GM10248 (cell line): ENCODE measurements at places on chromosomes 3 and 15.

- no peak for DNase-seq
Measured at GRCh38 chr3:55170444-55170843, 242.6 kb upstream of the LRTM1 start.

DNA sequence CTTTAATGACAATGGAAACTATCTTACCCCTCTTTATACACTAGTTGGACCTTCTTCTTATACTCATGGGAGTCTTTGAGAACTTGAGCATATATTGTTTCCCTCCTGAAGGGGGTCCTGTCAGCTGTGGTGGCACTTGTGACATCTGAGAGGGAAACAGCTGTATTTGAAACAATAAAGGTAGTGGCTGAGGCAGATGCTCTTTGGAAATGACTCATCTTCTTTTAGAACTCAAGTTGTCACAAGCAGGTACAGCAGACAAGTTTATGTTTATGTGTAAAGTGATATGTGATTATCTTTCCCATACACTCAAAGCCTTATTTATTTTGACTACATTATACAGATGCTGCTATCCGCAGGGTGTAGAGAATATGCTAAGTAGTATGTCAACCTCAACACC lies 220.0 kb upstream of the GRM7 start:
- DNase-seq: no peak

DNA sequence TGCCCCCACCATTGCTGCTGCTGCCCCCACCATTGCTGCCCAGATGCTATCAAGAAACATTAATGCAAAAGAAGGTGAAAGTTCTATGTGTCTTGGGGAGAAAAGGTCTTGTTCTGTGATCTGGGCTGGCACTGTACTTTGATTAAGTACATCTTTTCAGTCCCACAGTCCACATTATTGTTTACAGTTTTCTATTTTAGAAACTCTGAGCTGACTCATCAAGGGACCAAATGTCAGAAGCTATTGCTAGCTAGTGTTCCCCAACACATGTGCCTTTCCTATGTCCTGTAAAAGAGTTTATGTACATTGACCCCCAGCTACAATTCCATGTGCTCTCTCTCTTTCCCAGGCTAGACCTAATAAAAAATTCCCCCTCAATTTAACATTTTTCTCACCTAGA lies 264.7 kb upstream of the NECTIN3 start:
- DNase-seq: no peak

- DNase-seq: no peak
Measured at GRCh38 chr3:174862101-174862500, 3.0 kb downstream of the NAALADL2 start.

- peak; percentile 63 for DNase-seq
Measured at GRCh38 chr3:167691366-167691765, 37.6 kb upstream of the WDR49 start.

DNA sequence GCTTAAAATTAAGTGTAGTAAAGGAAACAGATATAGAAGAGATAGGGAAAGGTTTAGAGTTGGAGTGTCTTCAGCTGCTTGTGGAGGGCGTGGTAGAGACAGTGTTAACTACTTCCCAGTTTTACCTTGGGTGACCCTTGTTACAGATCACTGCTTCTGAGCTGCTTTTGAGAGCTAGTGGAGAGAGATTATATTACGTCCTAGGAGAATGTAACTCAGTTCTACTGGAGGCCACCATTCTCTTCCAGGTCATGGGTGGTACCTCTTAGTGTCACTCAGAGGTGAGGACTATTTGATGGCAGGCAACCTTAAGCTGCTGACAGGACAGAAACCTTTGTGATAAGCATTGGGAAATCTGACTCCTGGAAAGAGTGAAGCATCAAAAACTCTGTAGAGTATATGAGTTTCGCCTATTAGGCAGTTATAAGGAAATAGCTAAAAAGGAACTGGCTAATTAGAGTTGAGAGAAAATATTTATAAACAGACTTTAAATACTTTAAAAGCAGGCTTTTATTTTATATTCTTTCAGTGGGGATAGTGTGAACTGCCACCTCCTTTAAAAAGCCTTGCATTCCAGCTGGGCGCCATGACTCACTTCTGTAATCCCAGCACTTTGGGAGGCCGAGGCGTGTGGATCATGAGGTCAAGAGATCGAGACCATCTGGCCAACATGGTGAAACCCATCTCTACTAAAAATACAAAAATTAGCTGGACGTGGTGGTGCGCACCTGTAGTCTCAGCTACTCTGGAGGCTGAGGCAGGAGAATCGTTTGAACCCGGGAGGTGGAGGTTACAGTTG lies 106.5 kb downstream of the ZNF609 start:
- no peak for DNase-seq

GRCh38 chr3:143699424-143699823 lies 148.8 kb downstream of the SLC9A9 start:
- DNase-seq: no peak

- no peak for DNase-seq
Measured at GRCh38 chr3:16302082-16302631, 37.1 kb downstream of the OXNAD1 start.

DNA sequence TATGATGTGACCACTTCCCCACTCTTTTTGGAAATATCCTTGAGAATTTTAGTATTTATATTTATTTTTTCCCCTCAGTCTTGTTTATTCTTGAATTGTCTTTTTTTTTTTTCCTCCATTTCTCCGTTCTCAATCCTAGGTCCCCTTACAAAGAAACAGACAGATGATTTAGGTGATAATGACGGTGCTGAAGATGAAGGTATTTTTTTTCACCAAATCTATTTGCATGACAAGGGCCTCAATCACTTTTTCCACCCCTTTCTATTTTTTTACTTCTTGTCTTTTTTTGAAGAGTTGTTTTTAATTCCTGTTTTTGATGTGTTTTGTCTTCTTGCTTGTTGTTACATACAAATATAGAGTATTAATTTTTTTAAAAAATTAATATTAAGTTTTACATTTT lies 402.6 kb downstream of the NLGN1 start:
- no peak for DNase-seq

DNA sequence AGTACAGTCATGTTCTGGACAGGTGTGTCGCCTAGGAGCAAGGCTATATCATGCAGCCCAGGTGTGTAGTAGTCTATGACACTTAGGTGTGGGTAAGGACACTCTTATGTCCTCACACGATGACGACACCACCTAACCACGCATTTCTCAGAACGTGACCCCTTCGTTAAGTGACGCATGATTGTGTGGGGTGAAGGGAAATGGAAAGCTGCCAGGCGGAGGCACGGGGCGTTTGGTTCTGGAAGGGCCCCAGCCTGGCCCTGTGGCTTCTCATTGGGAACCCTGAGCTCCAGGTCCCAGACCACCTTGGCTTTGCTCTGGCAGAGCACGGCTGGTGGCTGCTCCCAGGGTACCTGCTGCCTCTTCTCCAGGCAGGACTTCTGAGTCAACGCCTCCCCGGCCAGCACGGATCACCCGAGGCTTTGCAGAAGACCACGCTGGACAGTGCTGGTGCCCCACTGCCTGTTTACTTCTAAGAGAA lies 39.3 kb downstream of the FBLN2 start:
- DNase-seq: no peak

GRCh38 chr3:70532806-70533205 lies 220.4 kb upstream of the MDFIC2 start:
- no peak for DNase-seq

DNA sequence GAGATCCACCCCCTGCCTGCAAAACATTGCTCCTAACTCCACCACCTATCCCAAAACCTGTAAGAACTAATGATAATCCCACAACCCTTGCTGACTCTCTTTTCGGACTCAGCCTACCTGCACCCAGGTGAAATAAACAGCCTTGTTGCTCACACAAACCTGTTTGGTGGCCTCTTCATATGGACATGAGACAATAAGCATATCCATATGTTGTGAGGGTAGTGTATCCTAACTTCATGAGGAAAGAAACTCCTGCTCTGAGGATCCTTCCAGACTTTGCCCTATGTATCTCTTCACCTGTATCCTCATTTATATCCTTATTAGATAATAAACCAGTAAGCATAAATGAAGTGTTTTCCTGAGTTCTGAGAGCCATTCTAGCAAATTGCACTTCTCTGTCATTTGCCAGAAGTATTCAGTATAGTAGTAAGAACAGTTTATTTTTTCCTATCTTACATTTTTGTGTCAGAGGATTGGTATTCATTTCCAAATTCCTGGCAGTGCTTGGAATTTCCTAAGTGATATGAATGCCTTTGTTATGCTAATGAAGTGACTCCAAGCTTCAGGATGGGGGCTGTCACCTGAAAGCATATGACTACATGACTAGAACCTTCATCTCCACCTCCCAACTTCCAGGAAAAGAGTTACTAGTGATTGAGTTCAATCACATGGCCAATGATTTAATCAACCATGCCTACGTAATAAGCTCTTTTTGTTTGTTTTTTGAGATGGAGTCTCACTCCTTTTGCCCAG lies 30.2 kb downstream of the TTBK2 start:
- DNase-seq: no peak

DNA sequence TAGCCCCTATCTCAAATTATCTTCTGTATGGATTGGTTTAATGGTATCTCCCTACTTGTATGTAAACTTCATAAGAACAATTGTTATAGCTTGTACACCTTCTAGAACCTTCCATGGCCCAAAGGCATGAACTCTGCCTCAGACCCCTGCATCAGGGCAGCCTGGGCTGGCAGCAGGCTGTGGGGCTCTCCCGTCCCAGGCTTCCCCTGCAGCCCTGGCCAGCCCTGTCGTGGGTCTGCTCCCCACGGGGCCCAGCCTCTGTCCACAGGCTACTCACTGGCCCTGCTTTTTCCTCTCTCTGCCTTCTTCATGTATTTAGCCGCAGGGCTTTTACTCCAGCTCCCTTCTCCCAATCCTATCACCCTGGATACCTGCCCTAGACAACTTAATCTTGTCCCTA lies 4.4 kb downstream of the SCN5A start:
- no peak for DNase-seq

DNA sequence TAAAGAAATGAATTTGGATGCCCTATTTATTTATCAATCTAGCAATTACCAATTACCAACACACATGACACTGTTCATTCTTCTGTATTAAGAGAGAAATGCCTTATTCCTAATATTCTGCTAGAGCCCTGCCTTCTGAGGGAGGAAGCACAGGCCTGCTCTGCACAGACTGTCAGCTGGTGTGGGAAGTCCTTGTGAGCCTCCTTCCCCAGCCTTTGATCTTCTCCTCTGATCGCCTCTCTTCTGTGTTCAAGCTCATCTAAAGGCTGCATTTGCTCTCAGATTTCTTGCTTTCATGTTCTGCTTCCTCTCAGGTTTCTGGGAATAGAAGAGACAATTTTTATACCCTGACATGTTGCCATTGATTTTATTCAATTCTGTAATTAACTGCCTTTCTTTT lies 290.6 kb upstream of the UMPS start:
- no peak for DNase-seq

GRCh38 chr15:58380280-58380945 lies 51.4 kb upstream of the LIPC start:
- no peak for DNase-seq

DNA sequence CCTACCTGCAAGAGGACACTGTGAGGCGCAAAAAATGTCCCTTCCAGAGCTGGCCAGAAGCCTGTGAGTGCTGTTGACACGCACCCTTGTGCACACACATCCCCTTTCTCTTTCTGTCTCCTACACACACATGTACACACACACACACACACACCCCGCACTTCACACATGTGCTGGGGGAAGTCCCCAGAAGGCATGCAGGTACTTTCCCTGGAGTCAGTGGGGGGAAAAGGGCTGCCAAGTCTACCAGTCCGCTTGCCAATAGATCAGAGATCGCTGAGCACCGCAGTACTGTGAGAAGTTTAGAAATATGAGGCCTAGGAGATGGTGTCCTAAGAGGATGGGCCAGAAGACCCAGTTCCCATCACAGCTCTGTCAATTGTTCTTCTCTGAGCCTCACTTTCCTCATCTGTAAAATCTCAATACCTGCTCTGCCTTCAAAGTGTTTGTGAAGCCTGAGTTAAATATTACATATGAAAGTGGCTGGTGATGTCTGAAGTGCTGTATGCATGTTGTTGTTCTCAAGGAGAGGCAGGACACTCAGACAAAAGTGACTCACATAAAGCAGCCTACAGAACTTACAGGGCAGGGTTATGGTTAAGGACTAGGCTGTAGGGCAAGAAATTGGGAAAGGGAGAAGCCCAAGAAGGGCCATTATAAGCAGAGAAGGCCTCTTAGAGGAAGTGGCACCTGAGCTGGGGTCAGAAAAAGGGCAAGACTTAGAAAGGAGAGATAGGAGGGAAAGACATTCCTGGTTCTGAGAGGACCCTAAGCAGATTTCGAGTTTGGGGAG lies 6.8 kb downstream of the IL17RE start:
- no peak for DNase-seq

GRCh38 chr3:196754091-196754981 lies 14.7 kb downstream of the PAK2 start:
- DNase-seq: no peak

DNA sequence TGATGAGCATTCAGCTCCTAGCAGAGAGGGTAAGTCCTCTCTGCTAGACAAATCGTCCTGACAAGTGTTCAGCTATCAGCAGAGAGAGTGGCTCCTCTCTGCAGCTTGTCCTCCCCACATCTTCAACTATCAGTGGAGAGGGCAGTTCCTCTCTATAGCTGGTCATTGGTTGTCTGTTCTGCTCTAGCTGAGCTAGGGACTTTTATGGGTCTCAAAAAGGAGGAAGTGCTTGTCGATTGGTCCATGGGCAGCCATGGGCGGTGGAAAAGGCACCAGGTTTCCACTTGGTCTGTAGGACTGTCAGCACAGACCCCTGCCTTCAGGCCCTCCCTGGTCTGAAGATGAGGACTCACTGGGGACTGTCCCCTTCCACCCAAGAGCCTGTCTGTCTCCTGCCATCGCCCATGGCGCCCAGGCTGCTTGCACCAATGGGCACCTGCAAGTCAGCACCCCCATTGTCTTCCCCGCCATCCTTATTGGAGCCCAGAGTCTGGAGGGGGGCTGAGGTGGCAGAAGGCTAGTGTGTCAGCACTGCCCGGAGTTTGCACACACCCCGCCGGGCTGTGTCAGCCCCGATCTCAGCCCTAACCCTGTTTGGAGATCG lies 264.7 kb downstream of the ZBBX start:
- no peak for DNase-seq

DNA sequence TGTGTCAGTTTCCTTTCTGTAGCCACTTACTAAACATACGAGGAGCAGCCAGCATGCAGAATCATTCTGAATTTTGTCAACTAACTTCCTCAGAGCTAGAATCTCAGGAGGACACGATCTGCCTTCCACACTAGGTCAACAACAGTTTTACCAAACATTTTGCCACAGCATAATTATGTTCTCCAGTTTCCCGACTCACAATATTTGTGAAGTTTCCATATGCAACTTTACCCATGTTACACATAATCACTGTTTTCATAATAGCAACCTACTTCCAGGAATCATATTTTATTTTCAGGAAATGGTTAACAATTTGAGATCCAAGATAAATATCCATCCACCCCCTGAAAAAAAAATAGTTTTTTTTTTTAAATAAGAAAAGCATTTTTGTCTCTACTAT lies 595.0 kb downstream of the PYDC2 start:
- no peak for DNase-seq

GRCh38 chr3:72310419-72311380 lies 525.8 kb upstream of the PROK2 start:
- peak; percentile 76 for DNase-seq

DNA sequence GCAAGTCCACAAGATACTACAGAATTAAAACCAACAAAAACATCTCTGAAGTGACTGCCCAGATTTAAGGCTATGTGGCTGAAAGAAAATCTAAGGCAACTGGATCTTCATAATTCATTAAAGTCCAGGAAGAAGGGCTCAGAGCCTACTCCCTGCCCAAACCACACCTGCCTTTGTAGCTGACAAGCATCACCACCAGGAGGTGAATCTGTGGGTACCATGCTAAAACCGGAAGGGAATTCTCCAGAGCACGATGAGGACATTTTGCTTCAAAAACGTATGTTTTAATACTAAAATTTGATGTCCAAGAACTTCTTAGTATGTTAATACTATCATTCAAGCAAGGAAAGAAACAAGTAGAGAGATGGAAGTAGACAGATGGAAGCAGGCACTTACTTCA lies 495.9 kb upstream of the NECTIN3 start:
- DNase-seq: no peak
